ENCODE measurements at places on chromosomes 1 and 21. TPM values are rescaled to one million over a fixed set of nuclear protein-coding genes. Genes with fewer than 3 reads are reported as not detected.

The CD53 gene
- 193 TPM for total RNA-seq

- H3K4me3 ChIP-seq, result no peak overlapping the region
- peaks cover 7% of the 10 kb centered on the region for H3K4me1 ChIP-seq
- no peaks in the 10 kb centered on the region for H3K27me3 ChIP-seq
- DNase-seq, result no peak
Measured at GRCh38 chr1:61174060-61174795, 91.9 kb downstream of the NFIA start.

DNA sequence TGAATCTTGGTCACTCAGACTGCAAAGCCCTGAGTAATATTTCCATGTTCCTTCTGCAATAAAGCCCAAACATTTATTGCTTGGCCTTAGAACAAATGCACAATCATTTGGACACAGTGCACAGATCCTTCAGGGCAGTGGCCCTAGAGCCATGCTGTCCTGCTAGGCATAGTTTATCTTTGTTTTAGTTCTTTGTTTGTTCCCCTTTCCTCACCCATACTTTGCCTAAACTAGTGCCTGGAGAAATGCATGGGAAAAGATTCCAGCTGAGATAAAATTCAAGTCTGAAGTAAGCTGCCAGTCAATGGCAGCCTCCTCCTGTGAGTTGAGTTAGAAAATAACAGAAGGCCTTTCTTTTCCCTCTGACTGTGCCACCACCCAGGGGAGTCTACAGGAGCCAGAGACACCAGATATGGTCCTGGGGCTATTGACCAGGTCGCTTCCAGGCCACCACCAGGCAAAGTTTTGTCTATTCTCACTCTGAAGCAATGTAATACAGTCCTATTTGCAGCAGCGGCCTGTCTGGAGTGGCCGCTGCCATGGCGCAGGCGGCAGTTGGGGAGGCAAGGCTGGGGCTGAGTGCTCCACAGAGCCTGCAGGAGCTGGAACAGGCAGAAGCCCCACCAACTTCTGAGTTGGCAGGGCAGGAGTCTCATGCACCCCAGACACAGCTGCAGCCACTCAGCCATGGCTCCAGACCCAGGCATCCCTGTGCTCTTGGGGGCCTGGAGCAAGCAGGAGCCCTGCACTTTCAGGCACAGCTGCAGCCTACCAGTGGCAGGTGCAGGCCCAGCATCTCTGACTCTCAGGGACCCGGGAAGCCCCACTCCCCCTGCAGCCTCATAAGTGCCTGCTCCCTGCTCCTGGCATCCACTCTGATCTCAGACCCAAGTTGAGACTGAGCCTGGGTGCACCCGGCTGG is 258.6 kb downstream of the GPATCH2 start:
- H3K4me1 ChIP-seq, result no peaks in the 10 kb centered on the region
- no peak overlapping the region for H3K27ac ChIP-seq
- H3K27me3 ChIP-seq, result no peaks in the 10 kb centered on the region
- H3K4me3 ChIP-seq, result no peak overlapping the region
- no peaks in the 10 kb centered on the region for H3K36me3 ChIP-seq

The FAM110D gene
- not detected for total RNA-seq

DNA sequence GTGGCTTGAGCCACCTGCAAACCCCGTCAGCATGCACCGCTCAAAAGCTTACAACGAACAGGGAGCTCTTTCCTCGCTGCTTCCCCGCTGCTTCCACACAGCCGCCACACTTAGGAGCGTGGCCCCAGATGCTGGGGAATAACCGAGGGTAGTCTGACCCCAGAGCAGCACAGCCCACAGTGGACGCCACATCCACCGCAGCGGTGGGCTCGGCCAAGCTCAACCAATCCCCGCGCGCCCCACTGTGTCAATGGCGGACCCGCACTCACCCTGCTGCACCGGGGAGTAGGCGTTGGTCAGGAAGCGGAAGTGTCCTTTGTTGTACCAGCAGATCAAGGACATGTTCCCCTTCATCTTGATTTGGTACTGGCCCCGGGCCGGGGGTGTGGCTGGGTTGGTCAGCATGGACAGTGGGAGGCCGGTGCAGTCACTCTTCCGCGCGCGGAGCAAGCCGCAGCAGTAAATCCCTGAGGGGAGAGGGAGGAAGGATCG is 93.5 kb downstream of the PGBD5 start:
- H3K27me3 ChIP-seq, result peaks cover 9% of the 10 kb centered on the region
- H3K4me1 ChIP-seq, result peaks cover 4% of the 10 kb centered on the region
- H3K4me3 ChIP-seq, result no peak overlapping the region
- H3K27ac ChIP-seq, result no peak overlapping the region

DNA sequence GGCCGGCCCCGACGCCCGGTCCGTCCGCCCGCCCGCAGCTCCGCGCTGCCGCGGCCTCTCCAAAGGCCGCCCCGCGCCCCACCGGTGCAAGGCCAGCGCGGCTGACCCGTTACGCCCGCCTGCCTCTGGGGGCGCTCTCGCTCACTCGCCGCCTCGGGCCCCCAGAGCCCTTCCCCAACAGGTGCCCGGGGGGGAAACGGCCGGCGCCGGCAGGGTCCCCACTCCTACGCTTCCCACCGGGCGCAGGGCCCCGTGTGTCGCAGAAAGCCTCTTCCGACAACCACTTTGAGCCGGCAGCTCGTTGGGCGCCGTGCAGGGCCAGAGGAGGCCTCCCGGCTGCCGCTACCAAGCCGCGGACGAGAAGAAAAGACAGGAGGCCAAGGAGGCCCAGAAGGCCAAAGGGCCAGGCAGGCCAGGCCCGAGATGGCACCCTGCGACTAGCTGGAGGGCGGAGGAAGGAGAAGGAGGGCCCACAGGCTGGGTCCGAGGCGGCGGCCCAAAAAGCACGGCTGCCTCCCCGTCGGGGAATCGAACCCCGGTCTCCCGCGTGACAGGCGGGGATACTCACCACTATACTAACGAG is 64.9 kb upstream of the FCGR2A start:
- H3K27ac ChIP-seq, result peak overlapping the region; percentile 87
- DNase-seq, result peak; percentile 84
- peaks cover 43% of the 10 kb centered on the region for H3K27me3 ChIP-seq
- H3K4me3 ChIP-seq, result peak overlapping the region; percentile 84
- no peaks in the 10 kb centered on the region for H3K36me3 ChIP-seq

- peaks cover 3% of the 10 kb centered on the region for H3K4me1 ChIP-seq
- no peak for DNase-seq
- no peaks in the 10 kb centered on the region for H3K27me3 ChIP-seq
Measured at GRCh38 chr21:42796327-42797062, 82.8 kb downstream of the WDR4 start.

Measured in activated naive CD8-positive, alpha-beta T cell treated with anti-CD3 and anti-CD28 coated beads for 36 hours (primary cell).